ENCODE measurements at places on chromosomes 13 and 19.

GRCh38 chr19:5338656-5339197, 1.9 kb downstream of the PTPRS start:
- no peak for DNase-seq

GRCh38 chr13:76709851-76710250, 176.4 kb downstream of the KCTD12 start:
- no peak for DNase-seq

DNA sequence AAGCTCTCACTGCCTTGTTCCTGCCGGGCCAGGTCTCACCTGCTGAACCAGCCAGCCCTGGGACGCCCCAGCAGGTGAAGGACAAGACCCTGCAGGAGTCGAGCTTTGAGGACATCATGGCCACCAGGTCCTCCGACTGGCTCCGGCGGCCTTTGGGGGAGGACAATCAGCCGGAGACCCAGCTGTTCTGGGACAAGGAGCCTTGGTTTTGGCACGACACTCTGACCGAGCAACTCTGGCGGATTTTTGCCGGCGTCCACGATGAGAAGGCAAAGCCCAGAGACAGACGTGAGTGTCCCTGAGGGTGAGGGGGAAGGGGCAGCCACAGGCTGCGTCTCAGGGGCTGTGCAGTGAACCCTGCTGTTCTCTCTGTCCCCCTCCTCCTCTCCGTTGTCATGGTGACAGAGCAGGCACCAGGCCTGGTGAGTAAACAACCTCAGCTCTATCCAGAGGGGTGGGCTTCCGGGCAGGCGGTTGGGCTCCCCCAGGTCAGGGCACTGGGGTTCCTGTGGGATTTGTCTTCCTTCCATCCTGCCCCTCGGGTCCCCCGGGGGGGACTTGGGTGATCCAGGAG, 9.7 kb downstream of the TLE6 start:
- DNase-seq: no peak

DNA sequence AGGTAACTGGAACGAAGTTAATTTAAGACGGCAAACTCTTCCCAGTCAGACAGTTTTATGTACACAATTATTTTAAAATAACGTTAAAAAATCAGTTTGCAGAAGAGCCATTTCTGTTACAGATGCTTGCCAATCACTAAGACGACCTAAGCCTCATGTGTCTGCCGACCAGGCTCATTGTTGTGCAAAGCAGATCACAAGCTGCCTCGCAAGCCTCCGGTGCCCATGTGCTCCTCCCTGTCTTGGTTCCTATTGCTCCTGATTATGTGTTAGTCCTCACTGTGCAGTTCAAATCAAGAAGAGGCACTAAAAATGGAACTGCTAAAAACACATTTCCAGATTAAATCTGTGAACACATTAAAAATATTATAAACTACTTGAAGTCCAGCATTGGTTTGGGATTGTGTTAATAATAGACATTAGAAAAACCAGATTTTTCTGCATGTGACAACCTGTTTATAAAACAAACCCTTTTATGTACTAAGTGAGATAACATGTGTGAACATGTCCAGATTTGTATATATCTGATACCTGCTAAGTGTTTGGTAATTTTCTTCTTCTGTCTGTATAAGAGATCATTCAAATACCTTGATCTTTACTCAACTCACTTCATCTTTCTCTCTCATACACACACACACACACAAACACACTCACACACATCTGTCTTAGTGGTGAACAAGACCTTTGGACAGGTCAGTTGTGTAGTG, 81.9 kb upstream of the SLC15A1 start:
- DNase-seq: no peak

DNA sequence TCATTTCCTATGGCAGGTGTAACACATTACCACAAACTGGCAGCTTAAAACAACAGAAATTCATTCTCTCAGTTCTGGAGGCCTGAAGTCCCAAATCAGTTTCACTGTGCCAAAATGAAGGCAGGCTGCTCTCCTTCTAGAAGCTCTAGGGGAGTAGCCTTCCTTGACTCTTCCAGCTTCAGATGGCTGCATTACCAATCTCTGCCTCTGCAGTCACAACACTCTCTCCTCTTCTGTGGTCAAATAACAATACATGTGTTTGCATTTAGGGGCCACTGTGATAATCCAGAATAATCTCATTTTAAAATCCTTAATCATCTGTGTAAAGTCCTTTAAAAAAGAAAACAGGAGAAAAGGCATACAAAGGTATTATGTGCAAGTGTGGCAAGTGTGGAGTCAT, 7.8 kb downstream of the DIAPH3 start:
- no peak for DNase-seq

DNA sequence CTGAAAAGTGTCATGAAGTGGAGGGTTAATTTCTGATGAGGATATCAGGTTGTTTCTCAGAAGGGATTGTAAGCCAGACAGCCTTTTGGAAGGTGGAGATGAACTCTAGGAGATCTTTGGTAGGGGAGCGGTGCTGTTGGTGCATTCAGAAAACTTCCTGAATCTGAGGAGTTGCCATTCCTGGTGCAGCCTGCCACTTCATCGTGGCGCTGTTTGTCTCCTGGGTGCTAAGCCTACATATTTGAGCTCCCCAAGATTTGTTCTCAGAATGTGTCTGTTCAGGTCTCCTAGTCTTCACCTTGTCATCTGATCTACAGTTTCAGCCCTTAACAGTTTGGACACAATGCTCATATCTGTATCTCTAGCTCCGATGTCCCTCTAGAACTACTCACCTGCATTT, 285.6 kb downstream of the MTUS2 start:
- no peak for DNase-seq

- no peak for DNase-seq
Measured at GRCh38 chr13:61722119-61722518, 306.5 kb upstream of the PCDH20 start.

GRCh38 chr19:40356681-40357595, 8.4 kb downstream of the PLD3 start:
- no peak for DNase-seq

GRCh38 chr13:76873445-76873844, 12.8 kb downstream of the KCTD12 start:
- no peak for DNase-seq

DNA sequence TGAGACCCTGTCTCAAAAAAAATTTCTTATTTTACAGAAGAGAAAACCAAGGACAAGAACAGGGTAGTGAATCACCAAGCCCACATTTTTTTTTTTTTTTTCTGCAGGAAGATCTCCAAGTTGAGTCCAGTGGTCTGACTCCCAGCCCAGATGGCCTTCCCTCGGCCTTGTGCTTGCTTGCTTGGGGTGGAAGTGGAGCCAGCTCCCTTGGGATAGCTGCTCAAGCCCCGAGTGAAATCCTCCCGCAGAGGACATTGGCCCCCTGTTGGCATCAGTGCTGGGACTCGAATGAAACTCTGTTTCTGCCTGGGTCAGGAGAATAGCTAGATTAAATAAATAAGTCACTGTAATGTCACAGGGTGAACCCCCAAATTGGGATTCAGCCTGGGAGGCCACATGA, 9.4 kb upstream of the NUP62 start:
- DNase-seq: no peak

DNA sequence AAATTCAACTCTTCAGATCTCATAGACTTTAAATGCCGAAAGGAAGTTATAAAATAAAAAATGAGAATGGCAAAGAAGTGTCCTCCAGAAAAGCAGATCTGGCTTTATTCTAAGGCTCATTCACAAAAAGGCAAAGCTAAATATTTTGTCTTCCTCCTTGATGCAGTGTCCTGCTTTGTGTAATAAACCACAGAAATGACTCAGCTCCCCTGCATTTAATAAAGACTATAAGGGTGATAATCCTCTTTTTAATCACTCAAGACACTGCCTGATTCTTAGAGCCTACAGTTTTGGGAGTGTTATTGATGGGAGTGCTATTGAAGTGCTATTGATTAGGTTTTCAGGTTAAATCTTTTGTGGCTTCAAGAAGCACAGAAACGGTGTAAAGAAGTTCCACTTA, 482.0 kb downstream of the PCDH20 start:
- no peak for DNase-seq

GRCh38 chr19:19613506-19613905, 5.0 kb downstream of the PBX4 start:
- no peak for DNase-seq

DNA sequence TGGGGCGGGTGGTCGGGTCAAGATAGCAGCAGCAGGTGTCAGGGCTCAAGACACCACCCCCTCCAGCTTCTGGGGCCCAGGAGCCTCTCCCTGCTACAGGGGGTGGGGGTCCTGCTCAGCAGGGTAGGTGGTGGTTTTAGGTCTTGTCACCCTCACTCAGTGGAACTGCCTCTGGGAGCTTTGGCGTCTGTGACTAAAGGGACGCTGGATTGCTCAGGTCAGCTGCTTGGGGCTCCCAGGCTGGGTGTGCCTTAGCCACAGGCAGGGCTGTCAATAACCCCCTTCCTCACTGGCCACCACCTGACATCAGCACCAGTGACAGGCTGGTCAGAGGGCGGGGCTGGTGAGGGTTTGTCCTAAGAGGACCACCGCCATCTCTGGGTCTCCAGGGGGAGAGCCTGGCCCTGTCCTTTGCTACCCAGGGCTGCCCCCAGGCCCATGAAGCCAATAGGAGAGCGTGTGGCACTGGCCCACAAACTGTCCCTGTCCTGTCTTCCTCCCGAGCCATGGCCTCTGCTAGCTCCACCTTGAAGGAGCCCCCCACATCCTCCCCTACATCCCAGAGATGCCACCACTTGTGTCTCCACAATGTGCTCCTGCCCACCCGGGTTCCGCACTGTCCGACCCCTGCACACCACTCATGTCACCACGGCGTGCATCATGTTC, 36.4 kb downstream of the MAU2 start:
- no peak for DNase-seq

GRCh38 chr13:64371045-64371444, 2859.1 kb downstream of the PCDH9 start:
- DNase-seq: no peak

DNA sequence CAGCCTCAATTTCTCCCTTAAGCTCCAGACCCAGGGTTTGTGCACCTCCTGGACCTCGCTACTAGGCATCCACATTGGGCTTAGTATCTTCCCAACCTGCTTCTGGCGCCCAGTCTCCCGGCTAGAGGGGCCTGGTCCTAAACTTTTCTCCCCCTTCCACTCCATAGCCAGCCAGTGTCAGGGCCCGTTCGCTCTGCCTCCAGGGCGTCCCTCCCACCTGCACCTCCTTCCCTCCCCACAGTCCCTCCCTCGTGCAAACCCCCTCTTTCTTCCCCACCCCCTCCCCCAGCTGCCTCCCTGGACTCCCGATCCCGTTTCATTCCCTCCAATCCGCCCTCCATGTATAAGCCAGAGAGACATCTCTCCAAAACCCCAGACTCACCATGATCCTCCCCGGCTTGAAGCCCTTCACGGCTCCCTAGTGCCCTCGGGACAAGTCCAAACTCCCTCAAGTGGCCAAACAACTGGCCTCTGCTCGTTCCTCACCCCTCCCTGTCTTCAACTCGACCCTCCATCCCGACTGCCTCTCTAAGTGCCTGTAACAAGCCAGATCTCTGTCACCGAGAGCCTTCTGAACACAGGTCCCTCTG, 997 bp upstream of the SAMD4B start:
- no peak for DNase-seq
